ENCODE measurements at places on chromosomes 2 and 18. TPM values are rescaled to one million over a fixed set of nuclear protein-coding genes. Genes with fewer than 3 reads are reported as not detected.

Gene SNTG2
- not detected for total RNA-seq

Gene PDE11A
- not detected for total RNA-seq

Gene UBE2E3
- total RNA-seq, result 63.7 TPM

Gene PRKAG3
- total RNA-seq, result not detected

Gene CEBPZOS
- 17.2 TPM for total RNA-seq

Gene ANKRD30BL
- total RNA-seq, result not detected

Gene CD207
- total RNA-seq, result not detected

Gene CHAC2
- 2.7 TPM for total RNA-seq

Gene SLC30A3
- not detected for total RNA-seq

Gene PROC
- total RNA-seq, result not detected

Gene ZNF396
- 1.4 TPM for total RNA-seq

Gene KCNJ13
- total RNA-seq, result not detected

Gene MOGAT1
- total RNA-seq, result not detected

Gene PKDCC
- total RNA-seq, result 134 TPM

Gene VWA3B
- total RNA-seq, result not detected

Gene COL4A4
- total RNA-seq, result 15.9 TPM

Gene EHD3
- 12.0 TPM for total RNA-seq

Gene SPRED2
- total RNA-seq, result 13.4 TPM

Gene CCDC74B
- total RNA-seq, result 2.0 TPM

Gene ANTXR1
- 81.8 TPM for total RNA-seq

Gene REG3A
- total RNA-seq, result not detected

Gene SPATA3
- total RNA-seq, result not detected

Gene UGT1A4
- total RNA-seq, result not detected
